ENCODE measurements at places on chromosomes 13 and 19.

DNA sequence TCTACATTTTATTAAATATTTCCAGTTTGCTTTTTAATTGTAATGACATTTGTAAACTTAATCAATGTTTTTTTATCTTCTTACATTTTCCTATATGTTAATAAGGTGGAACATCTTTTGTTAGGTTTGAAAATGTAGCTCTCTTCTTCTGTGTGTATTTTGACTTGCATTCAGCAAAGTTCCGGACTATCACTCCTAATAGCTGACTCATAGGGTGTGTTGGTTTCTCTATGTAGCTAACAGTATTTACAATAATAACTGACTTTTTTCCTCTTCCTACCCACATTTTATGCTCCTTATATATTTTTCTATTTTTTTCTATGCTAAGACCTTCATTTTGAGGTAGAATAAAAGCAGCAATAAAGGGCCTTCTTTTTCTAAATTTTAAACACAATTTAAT is 28.1 kb downstream of the MYO16 start:
- no peak for DNase-seq
- H3K27ac ChIP-seq, result no peak overlapping the region
- no peaks in the 10 kb centered on the region for H3K4me1 ChIP-seq
- no peaks in the 10 kb centered on the region for H3K36me3 ChIP-seq
- H3K27me3 ChIP-seq, result no peaks in the 10 kb centered on the region

GRCh38 chr19:36527341-36527740 is 730 bp downstream of the ZNF260 start:
- DNase-seq, result no peak
- H3K4me1 ChIP-seq, result peaks cover 19% of the 10 kb centered on the region
- peak overlapping the region; percentile 91 for H3K27ac ChIP-seq
- peaks cover 6% of the 10 kb centered on the region for H3K36me3 ChIP-seq

DNA sequence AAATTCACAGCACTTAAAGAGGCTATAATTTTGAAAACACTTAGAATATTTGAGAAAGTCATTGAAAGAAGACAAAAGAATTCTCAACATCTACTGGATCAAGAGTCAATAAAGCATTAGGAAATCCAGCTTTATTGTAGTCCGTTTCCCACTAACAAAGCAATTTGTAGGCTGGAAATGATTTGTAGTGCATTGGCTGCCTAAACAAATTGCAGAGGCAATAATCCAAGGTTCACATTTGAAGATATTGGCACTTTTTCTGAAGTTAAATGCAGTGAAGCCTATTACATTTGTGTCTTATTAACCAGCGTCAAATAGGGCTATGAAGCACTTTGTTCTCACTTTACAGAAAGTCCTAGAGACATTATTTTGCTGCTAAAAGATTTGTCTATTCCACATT is 848.1 kb upstream of the SLITRK1 start:
- no peak overlapping the region for H3K27ac ChIP-seq
- no peaks in the 10 kb centered on the region for H3K36me3 ChIP-seq
- H3K4me3 ChIP-seq, result no peak overlapping the region
- no peaks in the 10 kb centered on the region for H3K4me1 ChIP-seq

GRCh38 chr19:55526216-55527196 is 10.4 kb downstream of the SBK2 start:
- no peak overlapping the region for H3K27ac ChIP-seq
- no peaks in the 10 kb centered on the region for H3K27me3 ChIP-seq
- H3K4me1 ChIP-seq, result peaks cover 7% of the 10 kb centered on the region
- no peak overlapping the region for H3K4me3 ChIP-seq
- DNase-seq, result peak; percentile 84

GRCh38 chr13:97000295-97000925 is 6.1 kb upstream of the OXGR1 start:
- no peaks in the 10 kb centered on the region for H3K36me3 ChIP-seq
- H3K27ac ChIP-seq, result no peak overlapping the region
- DNase-seq, result no peak
- H3K4me3 ChIP-seq, result no peak overlapping the region
- no peaks in the 10 kb centered on the region for H3K27me3 ChIP-seq
- peaks cover 8% of the 10 kb centered on the region for H3K4me1 ChIP-seq

DNA sequence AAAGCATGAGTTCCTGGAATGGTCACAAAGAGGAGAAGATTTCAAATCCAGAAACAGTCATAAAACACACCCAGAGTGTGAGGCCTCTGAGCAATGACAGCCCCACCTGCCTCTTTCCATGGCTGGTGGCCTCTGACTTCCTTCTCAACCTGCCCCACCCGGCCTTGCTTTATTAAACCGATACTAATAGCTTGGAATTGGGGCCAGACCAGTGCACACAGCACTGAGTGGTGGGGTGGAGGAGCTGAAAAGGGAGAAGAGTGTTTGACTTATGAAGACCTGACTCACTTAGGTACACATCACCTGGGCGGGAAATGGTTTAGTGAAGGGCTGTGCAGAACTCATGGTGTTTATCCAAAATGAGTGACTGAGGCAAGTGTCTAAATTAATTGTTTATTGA is 20.7 kb upstream of the CEACAM6 start:
- peaks cover 5% of the 10 kb centered on the region for H3K27me3 ChIP-seq
- H3K36me3 ChIP-seq, result no peaks in the 10 kb centered on the region
- no peak overlapping the region for H3K4me3 ChIP-seq
- peak; percentile 64 for DNase-seq
- H3K27ac ChIP-seq, result peak overlapping the region; percentile 39
- H3K4me1 ChIP-seq, result no peaks in the 10 kb centered on the region

DNA sequence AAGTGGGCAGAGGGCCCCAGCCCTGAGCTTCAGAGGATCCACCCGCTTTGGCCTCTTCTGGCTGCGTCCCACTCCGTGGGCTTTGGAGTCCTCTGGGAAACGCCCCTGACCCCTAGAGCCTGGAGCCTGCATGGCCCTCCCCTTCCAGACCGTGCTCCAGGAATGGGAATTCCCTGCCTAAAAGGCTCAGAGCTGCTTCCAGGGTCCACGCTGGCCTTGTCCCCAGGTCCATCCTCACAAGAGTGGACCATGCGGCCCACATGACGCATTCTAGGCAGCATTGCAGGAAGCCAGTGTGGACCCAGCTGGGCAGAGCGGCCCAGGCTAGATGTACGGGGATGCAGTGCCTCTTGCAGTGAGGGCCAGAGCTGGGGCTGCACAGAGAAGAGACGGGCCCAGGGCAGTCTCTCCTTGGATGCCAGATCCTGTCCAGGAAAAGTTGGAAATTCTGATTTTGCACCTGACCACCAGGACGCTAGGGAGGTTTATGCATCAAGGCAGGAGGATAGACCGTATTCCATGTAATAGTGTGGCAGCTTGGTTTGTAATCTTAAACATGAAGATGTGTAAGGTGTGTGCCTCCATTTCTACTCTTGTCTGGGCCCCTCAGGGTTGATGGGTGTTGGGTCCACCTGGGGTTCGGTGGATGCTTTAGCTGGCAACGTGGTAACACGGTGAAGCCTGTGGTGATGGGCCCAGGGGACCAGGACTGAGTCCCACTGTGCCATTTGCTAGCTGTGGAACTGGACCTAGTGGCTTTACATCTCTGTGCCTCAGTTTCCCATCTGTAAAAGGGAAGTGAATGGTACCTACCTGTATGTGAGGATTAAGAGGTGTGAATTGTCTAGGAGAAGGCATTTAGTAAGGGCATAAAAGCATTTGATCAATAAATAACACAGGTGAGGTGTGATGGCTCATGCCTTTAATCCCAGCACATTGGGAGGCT is 14.8 kb upstream of the FXYD3 start:
- no peaks in the 10 kb centered on the region for H3K4me1 ChIP-seq
- no peak overlapping the region for H3K27ac ChIP-seq
- no peak overlapping the region for H3K4me3 ChIP-seq
- H3K27me3 ChIP-seq, result no peaks in the 10 kb centered on the region
- DNase-seq, result no peak
- H3K36me3 ChIP-seq, result no peaks in the 10 kb centered on the region

Data from lower lobe of right lung (tissue), 2 donors.